ENCODE measurements at places on chromosomes 5 and 9.

DNA sequence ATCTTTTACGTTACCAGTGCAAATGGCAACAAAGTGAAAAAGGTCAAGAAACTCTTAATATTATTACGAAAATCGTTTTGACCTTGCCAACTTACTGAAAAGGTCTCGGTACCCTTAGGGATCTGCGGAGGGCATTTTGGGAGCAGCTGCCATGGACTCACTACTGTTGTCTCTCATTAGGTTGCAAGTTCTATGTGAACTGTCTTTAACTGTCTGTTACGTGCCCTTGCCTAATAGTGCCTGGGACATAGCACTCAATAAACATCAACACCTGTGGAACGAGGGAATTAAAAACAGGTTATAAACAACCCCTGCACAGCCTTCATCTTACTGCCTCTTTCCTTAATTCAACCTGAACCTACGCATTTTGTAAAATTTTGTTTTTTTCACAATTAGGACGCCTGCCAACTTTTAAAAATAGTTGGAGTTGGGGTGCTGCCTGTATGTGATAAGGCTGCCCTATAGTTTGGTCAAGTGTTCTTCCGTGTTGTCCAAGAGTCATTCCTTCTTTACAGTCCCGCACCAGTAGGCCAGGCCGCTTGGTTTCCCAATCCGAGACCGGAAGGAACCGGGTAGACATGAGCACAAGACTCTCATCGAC, 527 bp upstream of the SREK1 start:
- no peak for DNase-seq

DNA sequence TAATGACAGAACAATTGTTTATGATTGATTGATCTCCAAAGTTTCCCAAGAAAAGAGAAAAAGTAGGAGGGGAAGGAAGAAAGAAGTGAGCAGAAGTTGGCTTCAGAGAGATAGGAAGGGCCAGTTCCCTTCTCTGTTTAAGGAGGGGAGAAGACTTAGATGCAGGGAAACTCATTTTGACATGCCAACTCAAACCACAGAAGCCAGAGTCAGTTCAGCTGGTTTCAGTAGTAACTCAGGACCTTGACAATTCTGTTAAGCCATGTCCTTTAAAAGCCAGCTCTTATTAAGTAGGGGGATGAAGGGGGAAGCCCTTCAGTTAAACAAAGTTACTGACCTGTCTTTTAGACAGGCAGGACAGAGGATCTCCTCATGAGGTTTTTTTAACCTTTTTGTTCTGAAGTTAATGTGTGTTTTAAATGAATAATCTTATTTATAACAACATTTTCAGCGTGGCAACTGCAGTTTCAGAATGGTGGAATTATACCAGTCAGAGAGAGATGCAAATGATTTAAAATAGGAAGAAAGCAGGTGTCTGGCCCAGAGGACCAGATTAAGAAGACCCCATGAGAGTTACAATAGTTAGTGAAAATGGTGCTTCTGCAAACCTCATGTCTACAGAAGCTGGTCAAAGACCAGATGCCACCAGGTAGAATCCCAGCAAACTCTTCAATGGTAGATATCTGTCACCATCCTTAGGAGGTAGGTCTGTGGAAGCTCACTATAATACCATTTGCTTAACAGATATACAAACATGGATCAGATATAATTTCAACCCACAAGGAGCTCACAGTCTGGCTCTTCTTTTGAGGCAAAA, 29.3 kb upstream of the ABL1 start:
- peak; percentile 12 for DNase-seq

GRCh38 chr5:156529892-156530291, 202.9 kb downstream of the SGCD start:
- DNase-seq, result no peak

DNA sequence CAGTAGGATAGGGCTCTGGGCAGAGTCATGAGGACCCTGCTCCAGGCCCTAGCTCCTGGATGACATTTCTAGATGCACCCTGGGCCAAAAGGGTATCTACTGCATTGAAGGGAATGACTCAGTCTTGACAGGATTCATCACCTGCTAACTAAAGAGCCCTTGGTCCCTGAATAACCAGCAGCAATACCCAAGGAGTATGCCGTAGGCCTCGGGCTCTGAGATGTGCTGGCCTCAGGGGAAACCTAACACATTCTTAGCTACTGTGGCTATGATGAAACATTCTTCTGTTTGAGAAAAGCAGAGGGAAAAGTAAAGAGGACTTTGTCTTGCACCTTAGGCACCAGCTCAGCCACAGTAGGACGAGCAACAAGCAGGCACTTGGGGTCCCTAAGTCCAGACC, 89.5 kb upstream of the SLC1A1 start:
- no peak for DNase-seq

DNA sequence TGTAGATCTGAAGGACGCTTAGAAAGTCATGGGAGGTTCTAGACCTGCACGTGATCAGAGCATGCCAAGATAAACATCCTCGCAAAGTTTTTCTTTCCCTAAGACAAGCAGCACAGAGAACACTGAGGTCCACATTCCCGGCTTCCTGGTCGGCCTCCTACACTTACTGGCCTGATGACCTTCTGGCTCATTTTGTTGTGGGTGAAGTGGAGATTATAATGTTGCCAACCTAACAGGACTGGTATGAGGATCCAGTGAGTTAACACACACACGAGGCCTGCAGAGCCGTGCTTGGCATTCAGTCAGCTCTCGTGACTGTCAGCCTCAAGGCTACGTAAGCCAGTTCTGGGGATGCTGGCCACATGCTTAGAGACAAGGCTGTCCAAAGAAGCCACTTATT, 186.0 kb downstream of the TENT4A start:
- DNase-seq, result no peak

- DNase-seq, result no peak
Observed at GRCh38 chr9:128550770-128551656, 1.4 kb upstream of the SPTAN1 start.

DNA sequence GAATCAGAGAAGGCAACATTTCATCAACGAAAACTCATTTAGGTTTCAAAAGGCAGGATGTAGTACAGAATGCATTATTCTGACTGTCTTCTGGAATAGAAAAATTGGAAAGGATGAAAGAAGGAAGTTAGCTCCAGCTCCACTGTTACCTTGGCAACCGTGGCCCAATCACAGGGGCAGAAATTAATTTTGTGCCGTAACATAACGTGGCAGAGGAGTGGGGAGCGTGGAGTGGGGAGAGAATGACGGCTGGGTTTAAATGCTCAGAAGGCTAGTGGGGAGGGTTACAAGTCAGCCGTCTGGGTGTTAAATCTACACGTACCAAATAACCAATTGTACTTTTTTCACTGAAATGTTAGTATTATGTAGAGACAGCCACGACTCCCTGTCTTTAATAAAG, 32.3 kb upstream of the EQTN start:
- no peak for DNase-seq

GRCh38 chr9:86700629-86701028, 246.7 kb downstream of the GAS1 start:
- no peak for DNase-seq

DNA sequence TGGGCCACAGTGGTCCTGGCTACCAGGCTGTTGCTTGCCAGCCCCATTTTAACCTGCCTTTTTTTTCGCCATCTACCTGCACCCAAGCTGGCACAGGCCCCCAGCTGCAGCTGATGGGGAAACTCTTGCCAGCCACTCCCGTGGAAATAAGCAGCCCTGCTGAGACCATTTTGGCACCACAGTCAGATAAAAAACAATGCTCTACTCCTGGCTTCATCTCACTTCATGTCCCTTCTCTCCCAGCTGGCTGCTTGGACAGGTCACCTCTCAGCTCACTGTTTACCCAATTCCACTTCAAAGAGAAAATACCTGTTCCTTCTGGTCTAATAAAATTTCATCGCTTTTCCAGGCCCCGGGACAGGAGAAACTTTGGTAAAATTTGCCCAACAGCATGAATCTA, 322.6 kb upstream of the SLC30A5 start:
- DNase-seq, result no peak

GRCh38 chr9:12906646-12907045, 131.8 kb downstream of the LURAP1L start:
- DNase-seq, result no peak

GRCh38 chr9:107750741-107751566, 261.4 kb upstream of the KLF4 start:
- no peak for DNase-seq

- no peak for DNase-seq
Observed at GRCh38 chr9:128128836-128129590, 1.5 kb upstream of the PTGES2 start.

DNA sequence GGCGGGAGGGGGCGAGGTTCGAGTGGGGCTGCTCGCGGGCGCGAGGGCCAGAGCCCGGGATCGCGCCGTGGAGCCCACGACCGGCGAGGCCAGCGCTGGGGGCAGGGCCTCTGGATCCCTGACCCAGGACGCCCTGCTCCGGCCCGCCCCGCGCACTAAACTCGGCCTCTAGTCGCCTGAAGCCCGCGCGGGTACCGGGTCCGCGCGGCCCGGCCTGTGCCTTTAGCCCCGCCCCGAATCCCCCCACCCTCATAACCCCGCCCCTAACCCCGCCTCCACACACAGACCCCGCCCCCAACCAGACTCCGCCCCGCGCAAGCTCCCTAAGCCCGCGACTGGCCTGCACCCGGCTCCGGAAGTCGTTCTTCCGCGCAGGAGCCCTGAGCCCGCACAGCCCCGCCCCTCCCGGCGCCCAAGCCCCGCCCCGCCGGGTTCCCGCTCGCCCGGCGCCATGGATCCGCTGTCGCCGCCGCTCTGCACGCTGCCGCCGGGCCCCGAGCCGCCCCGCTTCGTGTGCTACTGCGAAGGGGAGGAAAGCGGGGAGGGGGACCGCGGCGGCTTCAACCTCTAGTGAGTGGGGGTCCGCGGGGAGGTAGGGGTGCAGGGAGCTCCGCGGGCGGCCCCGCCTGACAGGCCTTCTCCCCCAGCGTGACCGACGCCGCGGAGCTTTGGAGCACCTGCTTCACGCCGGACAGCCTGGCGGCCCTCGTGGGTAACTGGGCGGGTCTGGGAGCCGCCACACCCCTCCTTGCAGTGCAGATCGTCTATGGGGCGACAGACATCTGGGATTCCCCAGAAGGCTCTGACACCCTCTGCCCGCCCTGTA, at the start of gene PAXX:
Gene PAXX, plus strand, starts transcription at position 430 of the 826 bp plus-strand sequence. Its CDS starts 22 bp downstream, at position 452.
- DNase-seq, result peak; percentile 94

DNA sequence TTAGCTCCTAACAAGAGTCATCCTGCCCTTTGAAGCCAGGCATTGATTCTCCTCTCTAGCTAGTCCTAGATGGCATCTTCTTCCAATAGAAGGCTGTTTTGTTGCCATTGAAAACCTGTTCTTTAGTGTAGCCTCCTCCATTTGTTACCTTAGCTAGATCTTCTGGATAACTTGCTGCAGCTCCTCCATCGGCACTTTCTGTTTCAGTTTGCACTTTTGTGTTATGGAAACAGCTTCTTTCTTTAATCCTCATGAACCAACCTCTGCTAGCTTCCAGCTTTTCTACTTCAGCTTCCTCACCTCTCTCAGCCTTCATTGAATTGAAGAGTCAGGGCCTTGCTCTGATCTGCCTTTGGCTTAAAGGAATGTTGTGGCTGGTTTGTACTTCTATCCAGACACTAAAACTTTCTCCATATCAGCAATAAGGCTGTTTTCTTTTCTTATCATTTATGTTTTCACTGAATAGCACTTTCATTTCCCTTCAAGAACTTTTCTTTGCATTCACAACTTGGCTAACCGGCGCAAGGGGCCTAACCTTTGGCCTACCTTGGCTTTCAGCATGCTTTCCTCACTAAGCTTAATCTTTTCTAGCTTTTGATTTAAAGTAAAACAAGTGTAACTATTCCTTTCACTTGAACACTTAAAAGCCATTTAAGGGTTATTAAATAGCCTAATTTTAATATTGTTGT, 166.5 kb upstream of the SLC12A2 start:
- no peak for DNase-seq

- DNase-seq, result no peak
Observed at GRCh38 chr5:103804711-103805110, 242.1 kb upstream of the NUDT12 start.

- DNase-seq, result no peak
Observed at GRCh38 chr5:148425808-148426207, 42.0 kb downstream of the FBXO38 start.

GRCh38 chr5:116880150-116880549, 305.5 kb upstream of the SEMA6A start:
- DNase-seq, result peak; percentile 36

- no peak for DNase-seq
Observed at GRCh38 chr9:110520120-110520701, 59.3 kb downstream of the SVEP1 start.

- DNase-seq, result no peak
Observed at GRCh38 chr5:64585646-64586045, 79.8 kb downstream of the RGS7BP start.

GRCh38 chr5:128681764-128682592, 143.9 kb upstream of the FBN2 start:
- DNase-seq, result no peak

- no peak for DNase-seq
Observed at GRCh38 chr5:111948092-111948841, 191.3 kb upstream of the NREP start.

- DNase-seq, result no peak
Observed at GRCh38 chr5:133482028-133482427, 130.3 kb downstream of the FSTL4 start.

- no peak for DNase-seq
Observed at GRCh38 chr9:111659691-111660090, 1.7 kb upstream of the GNG10 start.

DNA sequence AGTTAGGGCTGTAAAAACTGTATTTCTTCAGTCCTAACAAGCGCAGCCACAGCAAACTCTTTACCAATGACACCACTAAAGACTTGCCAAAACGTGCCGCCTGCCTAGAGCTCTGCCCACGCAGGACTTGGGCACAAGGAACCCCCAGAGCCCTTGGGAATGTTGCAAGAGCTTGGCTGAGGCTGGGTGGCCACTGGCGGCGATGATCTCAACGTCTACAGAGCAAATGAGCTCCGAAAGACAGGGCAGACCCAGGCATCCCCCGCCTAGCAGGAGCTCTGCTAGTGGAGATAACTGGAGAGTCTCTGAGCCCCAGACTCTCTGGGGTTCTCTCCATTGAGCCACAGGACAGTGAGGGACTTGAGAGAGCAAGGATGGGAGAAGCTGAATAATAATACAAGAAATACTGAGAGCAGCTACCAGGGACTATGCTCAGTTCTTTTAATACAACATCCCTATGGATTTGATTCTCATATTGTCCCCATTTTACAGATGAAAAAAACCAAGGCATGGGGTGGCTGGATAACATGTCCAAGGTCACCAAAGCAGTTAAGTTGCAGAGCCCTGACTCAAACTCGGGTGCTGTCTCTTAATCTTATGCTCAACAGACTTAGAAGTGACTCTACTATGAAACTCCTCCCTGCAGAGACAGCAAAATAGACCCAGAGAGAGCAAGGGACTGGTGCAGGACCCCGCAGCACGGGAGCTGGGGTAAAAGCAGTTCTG, 32.5 kb downstream of the SHB start:
- DNase-seq, result no peak

- DNase-seq, result no peak
Observed at GRCh38 chr5:59769041-59769360, 124.5 kb downstream of the PDE4D start.

- no peak for DNase-seq
Observed at GRCh38 chr5:140130949-140131733, 5.4 kb downstream of the IGIP start.

DNA sequence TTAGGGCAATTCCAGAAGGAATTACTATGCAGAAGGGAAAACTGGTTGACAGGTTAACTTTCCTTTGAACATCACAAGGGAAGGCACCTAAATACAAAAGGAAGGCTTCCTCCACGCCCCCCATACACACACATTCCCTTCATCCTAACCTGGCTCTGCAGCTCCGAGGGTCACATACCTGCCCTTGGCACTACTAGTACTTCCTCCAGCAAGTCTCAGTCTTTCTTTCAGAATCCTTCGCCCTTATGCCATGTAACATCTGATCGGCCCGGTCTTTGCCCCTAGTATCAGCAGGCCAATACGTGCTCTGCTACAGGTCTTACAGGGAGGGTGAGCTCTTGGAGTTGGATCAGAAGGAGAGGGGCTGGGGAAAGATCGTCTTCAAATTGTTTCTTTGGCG, 1.6 kb upstream of the MARCHF6 start:
- no peak for DNase-seq

Data from OCI-LY7 (cell line).